Stromal cell of bone marrow (primary cell): ENCODE measurements at places on chromosomes 6 and 20.

GRCh38 chr20:1663917-1664316, 6.3 kb upstream of the SIRPG start:
- DNase-seq = peak; percentile 5

DNA sequence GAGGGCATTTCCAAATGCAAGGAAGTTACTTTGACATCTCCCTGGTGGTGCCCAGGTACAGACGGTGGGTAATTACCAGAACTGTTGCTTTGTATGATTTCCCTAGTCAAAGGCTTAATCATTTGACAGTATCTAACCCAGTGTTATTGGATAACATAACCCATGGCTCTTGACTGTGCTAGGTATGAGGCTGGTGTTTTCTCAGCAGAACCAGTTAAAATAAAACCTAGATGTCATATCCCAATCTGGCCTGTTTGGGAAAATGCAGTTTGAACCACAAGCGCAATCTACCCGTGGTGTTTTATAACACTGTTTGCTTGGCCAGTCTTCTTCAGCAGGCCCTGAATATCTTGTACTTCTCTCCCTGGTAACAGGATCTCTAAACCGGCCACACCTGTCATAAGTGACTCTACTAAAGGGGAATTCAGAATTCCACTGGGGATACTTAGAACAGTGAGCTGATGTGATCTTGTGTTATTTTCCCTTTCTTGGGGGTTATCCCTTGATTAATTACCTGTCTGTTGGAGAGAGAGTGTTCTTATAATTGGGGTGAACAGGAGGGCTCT, 32.8 kb downstream of the PPP1R14C start:
- no peak for DNase-seq

- peak; percentile 58 for DNase-seq
Observed at GRCh38 chr20:55269913-55270312, 735.4 kb downstream of the CBLN4 start.

DNA sequence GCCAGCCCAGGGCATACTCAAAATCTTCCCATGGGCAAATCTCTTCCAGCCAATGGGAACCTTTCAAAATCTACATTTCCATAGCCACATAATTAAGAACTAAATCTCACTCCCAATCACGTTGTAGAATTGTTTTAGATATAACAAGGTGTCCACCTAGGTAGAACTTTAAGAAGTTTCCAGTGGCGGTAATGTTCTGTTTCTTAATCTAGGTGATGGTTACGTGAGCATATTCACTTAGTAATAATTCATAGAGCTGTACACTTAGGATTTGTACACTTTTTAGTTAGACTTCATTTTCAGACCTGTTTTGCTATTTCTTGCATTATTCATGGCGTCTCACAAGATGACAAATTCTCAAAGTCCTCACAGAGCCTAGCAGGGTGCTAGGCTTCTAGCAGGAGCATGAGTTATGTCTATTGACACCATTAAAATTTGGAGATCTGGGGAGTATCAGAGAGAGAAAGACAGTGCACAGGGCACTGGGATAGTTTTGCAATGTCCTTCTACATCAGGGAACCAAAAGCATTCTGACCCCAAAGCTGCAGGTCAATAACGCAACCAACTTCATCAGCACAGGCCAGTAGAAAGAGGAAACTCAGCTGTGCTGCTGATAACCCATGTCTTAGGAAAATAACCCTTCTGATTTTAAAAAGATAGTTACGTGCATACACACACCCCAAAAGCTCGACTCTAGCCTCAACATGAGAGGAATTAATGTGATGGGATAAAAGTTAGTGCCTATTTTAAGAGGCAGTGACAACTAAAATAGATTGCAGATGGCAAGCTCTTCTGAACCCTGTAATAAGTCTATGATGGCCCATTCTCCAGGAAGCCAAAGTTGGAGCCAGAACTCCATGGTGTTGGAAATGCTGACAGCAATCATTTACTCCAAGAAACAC, 518.1 kb upstream of the JARID2 start:
- DNase-seq = no peak

DNA sequence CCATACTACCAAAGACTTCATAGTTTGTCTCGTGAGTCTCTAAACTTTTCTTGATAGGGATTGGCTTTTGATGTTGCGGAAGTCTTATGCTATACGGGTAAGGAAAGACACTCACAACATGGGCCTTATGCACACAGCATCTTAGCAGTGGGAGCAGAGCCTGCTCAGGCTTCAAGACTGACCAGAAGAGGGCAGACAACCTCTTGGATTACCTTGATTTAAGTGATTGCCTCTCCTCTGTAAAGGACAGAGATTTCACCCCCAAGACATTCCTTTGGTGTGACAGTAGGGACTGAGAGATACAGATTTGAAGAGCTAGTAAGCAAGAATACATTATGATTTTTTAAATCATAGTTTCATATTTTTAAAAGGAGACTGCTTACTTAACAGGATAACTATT, 71.0 kb upstream of the SAMD3 start:
- DNase-seq = peak; percentile 40

DNA sequence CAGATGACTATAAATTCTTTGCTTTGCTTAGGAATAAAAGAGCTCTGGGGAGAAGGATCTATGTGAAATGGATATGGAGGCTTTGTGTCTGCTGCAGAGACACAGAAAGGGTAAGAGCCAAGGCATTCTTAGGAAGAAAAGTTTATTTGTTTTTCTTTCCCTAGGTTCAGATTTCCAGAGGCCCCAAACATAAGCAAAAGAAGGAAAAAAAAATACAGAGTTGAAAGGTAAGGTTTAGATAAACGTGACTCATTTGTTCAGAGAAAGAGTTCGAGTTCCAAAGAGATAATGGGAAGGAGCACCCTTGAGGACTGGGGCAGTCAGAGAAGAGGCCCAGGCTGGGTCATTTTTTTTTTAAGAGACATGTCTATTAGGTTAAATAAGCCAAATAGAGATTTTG, 27.4 kb upstream of the BMP5 start:
- DNase-seq = no peak

DNA sequence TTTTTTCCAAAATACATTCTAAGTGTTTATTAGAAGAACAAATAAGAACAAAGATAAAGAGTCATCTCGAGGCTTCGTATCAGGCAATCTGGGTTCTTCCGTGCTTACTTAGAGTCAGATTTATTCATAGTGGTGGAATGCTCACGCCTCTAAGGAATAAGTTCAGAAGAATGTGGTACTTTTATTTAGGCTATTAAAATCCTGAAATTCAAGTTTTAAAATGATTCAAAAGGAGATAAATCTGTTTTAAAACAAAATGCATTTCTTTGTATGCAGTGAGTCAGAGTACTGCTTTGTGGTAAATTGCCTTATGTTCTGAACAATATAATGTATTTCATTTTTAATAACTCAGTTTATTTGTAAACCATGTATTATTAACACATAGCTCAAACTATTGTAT, 89.1 kb downstream of the FUT9 start:
- no peak for DNase-seq

GRCh38 chr6:164078532-164079274, 664.2 kb downstream of the QKI start:
- DNase-seq = no peak

- no peak for DNase-seq
Observed at GRCh38 chr20:9829835-9830234, 9.0 kb downstream of the PAK5 start.

DNA sequence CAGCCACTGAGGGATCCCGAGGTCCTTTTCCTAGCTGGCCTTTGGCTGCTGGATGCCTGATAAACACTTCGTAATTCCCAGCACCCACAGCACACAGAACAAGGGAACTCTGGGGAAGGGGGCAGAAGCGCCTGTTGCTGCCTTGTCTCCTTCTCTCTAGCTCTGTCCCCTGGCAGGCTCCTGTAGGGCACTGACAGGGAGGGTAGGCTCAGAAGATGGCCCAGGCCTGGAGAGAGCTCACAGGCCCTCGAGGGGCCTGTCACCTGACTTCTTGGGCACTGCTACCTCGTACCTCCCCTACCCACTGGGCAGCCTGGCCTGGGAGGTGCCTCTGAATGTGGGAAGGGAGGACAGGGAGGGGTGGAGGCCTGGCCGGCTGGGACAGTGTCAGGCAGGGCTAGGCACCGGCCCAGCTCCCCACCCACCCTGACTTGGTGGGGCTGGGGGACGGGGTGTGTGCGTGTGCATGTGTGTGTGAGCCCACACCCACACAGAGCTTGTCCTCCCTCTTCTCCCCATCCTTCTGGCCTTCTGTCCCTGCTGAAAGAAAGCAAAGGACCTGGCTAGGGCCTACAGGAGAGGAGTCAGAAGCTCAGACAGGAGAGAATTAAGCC, 18.1 kb downstream of the C6orf132 start:
- DNase-seq = no peak

GRCh38 chr6:16238057-16238962, at the start of gene GMPR:
Gene GMPR, plus strand, starts transcription at chr6:16238587. Its CDS starts 107 bp downstream, at chr6:16238694.
- DNase-seq = no peak
